ENCODE measurements at places on chromosomes 6 and 20.

DNA sequence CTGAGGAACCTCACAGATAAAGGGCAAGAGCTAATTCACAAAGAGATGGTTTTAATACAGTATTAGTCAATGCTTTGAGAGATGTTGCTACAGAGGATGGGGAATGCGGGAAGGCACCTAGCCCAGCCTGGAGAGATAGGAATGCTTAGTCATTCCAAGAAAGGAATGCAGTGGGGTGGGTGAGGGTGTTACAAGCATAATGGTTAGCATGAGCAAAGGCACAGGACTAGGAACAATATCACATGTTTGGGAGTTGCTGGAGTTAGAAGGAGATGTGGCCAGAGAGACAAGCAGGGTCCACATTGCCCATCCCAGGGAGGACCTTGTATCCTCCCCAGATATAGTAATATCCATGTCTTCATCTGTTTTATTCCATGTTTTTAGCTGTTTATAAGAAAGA, 107.0 kb upstream of the OGFRL1 start:
- DNase-seq = no peak

GRCh38 chr6:127951172-127951917, 50.5 kb upstream of the THEMIS start:
- no peak for DNase-seq

DNA sequence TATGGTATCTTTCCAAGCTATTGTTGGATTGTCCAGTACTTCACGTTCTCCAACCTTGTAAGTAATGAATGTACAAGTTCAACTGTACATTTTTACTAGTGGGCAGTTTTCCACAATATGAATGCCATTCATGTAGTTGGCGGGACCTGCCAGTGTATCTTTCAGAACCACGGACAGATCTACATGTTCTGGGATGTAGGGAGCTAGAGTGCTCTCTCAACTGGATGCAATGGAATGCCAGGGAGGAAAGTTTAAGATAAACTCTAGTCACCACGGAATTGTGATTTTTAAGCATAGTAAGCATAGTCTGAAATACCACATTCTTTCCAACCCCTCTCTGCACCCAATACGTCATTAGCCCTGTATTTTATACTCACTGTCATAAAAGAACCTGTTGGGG, 21.5 kb upstream of the HLA-C start:
- no peak for DNase-seq

DNA sequence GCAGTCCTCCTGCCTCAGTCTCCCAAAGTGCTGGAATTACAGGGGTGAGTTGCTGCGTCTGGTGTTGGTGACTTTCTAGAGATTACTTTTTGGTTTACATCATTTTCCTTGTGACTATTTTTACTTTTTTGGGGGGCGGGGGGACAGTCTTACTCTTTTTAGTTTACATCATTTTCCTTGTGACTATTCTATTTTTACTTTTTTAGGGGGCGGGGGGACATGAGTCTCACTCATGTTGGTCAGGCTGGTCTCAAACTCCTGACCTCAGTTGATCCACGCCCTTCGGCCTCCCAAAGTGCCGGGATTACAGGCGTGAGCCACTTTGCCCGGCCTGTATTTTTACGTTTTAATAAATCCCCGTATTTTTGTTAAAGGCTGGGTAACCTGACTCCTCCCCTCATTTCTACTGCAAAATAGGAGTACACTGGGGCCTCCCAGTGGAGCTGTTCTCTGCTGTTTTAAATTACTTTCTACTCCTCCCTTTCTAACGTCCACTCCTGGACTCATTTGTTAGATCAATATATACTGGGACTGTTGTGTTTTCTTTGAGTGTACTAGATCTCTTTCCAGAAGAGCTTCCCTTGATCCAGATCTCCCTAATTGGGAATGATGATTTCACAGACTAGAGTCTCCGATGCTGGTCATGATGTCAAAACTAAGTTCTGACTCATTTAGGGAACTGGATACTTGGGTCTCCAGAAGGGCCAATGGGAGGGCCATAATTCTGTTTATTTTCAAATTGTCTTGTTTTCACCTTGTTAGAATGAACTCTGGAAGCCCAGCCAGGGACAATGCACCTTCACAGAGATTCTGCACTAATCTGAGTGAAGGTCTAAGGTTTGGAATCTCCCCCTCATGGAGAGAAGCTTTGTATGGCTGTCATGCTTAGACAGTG, 9.2 kb downstream of the HSPA1B start:
- no peak for DNase-seq

DNA sequence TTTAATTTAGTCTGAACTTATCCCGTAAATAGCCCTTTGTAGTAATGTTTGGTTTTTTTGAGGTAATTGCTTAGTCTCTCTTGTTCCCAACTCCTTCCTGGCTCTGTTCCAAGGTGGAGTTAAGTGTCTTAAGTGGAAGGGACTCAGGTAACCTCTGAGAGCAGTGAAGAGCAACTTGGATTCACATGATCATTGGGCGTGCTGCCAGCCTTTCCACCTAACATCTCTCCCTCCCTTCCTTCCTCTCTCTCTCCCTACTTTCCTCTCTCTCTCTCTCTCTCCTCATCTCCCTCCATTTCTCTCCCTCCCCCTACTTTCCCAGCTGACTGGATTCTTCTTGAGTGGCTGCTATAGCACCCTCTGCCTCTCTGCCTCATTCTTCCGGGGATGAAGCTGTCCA, 232.9 kb upstream of the SASH1 start:
- DNase-seq = no peak

- no peak for DNase-seq
These were observed 162.2 kb downstream of the NKAIN2 start for GRCh38 chr6:123965894-123966293.

DNA sequence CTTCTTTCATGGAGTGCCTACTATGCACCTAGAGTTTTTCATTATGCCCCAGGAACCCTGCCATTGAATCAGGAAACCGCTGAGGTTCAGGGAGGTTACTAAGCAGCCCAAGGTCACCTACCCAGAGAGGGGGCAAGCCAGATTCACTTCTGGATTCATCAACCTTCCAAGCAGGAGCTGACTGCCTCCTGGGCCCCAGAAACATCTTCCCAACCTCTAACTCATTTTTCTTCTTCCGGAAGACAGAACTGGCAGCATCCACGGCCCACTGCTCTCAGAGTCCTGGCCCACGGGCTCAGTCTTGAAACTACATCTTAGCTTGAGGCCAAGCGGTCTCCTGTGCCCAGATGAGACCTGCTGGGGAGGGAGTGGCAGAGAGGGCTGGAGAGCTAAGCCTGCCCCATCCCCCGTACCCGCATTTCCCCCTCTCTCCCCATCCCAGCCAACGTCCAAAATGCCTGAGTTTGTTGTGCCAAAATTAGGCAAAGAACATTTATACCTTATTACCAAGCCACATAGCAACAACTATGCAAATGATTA, 281.0 kb downstream of the CDC5L start:
- no peak for DNase-seq

DNA sequence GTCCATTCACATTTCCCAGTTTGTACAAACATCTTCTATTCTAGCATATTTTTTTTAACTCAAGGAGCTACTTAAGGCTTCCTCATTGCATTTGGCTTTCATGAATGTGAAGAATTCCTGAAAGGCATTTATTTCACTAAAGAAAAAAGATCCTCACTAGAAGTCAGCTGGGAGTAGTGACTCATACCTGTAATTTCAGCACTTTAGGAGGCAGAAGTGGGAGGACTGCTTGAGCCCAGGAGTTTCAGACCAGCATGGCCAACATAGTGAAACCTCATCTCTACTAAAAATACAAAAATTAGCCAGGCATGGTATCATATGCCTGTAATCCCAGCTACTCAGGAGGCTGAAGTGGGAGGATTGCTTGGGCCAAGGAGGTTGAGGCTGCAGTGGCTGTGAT, 30.9 kb upstream of the XRN2 start:
- DNase-seq = no peak

- DNase-seq = no peak
These were observed 594 bp downstream of the ARFGEF3 start for GRCh38 chr6:138162111-138162954.

GRCh38 chr6:35382015-35382414, 39.7 kb downstream of the PPARD start:
- no peak for DNase-seq

- DNase-seq = peak; percentile 12
These were observed 1.6 kb downstream of the SRPK1 start for GRCh38 chr6:35919085-35919826.

- no peak for DNase-seq
These were observed 85.6 kb upstream of the RIN2 start for GRCh38 chr20:19672498-19672897.

GRCh38 chr6:5142915-5143314, 57.8 kb downstream of the PPP1R3G start:
- DNase-seq = no peak

GRCh38 chr6:4349931-4350330, 214.6 kb upstream of the ECI2 start:
- DNase-seq = no peak

GRCh38 chr6:44202332-44202971, 14.3 kb upstream of the MYMX start:
- DNase-seq = no peak

- DNase-seq = peak; percentile 47
These were observed 1.7 kb downstream of the CDC25B start for GRCh38 chr20:3797592-3798372.

DNA sequence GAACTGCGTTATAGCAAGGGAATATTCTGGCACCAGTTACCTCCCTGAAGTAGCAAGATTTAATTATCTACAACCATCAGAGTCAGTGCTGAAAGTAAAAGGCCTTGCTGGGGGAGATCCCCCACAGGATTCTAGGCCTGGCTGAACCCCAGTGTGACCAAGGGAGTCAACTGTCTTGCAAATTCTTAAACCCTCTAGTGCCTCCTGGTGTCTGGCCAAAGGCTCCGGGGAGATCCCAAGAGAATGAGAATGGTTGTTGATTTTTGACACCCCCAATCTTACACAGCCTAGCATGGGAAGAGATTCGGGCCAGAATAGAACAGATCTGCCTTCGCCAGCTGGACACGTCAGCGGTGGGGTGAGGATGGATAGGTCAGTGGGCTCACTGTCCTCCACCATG, 179.4 kb downstream of the ERMARD start:
- DNase-seq = no peak

- DNase-seq = no peak
These were observed 70.2 kb upstream of the TFB1M start for GRCh38 chr6:155384321-155384952.

DNA sequence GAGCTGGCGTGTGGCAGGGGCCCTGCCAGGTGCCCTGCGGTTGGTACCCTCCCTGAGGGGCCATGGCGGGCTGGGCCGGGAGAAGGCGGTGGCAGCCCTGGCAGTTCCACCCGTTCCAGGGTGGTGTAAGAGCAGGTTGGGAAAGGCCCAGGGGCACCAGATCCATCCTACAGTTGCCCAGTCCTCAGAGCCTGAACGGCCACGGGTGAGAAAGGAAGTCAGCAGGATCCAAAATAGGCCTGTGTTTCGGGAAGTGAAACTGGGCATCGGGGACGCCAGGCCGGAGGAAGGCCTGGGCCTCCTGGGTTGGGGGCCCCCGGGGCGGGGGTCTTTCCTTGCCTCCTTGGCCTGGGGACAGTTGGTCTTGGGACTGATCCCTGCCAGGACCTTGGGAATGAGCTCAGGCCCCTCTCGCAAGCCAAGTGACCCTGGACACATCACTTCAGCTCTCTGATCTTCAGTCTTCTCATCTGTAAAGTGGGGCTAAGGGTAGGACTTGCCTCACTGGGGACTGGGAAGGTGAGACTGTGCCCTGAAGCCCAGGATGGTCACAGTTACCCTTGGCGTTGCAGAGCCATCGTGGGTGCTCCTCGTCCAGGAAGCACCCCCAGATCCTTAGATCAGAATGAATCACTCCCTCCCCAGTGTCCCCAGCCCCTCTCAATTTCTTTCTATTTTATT, 18.1 kb upstream of the NOL4L start:
- DNase-seq = no peak
